ENCODE measurements at places on chromosomes 4 and X. TPM values are rescaled to one million over a fixed set of nuclear protein-coding genes. Genes with fewer than 3 reads are reported as not detected.

- peak; percentile 40 for DNase-seq
Observed at GRCh38 chr4:24720436-24720835, 74.9 kb upstream of the SOD3 start.

DNA sequence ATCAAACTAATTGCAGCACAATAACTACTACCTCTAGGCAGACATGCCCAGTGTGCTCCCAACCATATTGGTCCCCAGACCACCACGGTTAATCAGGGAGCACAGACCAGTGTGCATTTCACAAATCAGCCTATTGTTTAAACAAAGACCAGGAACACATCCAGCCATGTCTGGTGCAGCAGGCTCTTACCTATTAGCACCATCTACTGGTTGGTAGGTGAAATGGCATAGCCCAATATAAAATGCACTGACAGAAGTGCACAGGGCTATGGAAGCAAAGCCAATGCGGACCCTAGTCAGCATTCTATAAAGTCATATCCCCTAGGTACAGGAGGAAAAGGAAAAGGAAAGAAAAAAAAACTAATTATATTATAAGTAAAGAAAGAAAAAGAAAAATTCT is 15.5 kb upstream of the CYLC1 start:
- peak; percentile 23 for DNase-seq

The CTSO gene
- 17.4 TPM for total RNA-seq

DNA sequence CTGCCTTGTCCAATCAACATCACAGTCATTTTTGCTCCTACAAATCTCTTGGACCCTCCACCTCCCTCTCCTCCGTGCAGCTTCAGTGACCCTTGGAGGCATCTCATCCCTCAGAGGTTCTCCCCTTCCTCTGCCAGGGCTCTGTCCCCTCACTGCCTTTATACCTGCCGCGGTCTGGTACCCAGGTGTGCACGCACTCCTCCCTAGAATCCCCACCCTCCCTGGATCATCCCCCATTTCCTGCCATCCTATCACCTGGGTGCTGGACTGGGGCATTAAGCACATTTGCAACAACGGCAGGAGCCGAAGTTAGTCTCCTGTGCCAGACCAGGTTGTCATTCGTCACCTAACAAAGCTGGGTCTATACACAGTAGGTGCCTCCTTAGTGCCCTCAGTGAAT is 10.1 kb downstream of the TMEM271 start:
- DNase-seq, result no peak

- no peak for DNase-seq
Observed at GRCh38 chr4:167918077-167918476, 174.3 kb upstream of the ANXA10 start.

The GPR119 gene
- total RNA-seq, result not detected

- DNase-seq, result peak; percentile 7
Observed at GRCh38 chr4:105714071-105714521, 5.5 kb downstream of the GSTCD start.

GRCh38 chr4:81963015-81963762 is 410.6 kb downstream of the HNRNPD start:
- no peak for DNase-seq

Measured in fibroblast of the aortic adventitia (primary cell).